ENCODE measurements at places on chromosomes 1 and 21.
A peak's percentile ranks its signal among the peaks of the same experiment; 100 is the strongest.

DNA sequence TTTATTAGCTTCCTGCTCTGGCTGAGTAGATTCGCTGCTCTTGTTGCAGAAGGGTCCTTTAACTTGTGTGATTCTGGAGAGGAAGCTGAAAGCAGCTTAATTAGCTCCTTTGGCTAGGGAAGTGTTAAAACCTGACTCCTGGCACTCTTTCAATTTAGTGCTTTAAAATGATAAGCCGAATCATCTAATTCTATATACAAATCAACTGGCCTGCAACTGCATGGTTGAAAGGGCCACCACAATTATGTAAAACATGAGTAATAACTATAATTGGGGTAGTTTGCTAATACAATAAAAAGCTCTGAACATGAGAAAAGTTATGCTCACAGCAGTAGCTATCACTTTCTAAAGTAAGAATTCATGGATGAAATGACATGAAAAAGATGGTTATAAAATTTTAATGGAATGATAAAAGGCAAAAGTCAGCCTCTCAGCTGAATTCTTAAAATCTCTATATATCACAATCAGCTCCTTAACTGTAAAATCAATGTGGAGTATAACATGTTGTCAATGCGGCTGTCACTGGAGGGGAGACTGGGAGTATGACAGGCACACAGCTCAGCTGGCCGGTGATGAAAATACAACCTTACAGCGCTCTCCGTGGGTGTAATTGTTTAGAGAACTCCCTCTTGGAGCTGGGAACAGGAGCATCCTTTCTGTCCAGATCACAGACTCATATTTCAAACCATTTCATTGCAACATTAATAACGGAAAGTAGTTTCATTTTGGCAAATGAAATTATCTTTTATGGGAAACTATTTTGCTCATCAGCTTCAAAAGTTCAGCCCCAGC lies 324.4 kb downstream of the KCTD3 start:
- DNase-seq = peak; percentile 73

GRCh38 chr1:30770150-30770549 lies 12.6 kb upstream of the LAPTM5 start:
- DNase-seq = no peak

DNA sequence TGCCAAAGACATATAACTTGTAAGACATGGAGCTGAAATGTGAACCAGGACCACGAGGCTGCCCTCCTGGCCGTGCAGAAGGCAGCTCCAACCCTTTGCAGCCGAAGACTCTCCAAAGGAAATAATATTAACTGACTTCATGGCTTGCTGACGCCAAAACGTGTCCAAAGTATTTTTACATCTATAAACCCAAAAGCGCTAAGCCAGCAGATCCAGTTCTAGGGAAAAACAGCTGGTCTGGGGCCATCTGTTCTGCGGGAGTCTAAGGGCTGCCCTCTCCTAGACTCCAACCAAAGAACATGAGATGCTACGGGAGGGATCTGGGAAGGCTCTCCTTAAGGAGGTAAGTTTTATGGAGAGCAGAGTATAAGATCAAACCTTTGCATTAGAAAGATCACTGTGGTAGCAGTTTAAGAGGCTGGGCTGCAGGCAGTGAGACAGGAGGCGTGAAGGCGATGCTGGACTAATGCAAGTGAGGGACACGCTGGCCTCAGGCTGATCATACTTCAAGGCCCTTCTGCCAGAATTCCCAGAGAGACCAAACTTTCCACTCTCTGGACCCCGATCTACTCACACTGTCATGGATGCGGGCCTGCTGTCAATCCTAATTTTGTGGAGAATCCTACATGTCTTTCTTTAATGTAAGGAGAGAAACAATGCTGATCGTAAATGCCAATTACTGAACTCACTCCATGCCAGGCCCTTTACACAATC lies 1.2 kb downstream of the TMEM53 start:
- DNase-seq = no peak

GRCh38 chr1:38860454-38860795 lies 853 bp upstream of the RRAGC start:
- DNase-seq = no peak

GRCh38 chr1:114134518-114134917 lies 19.2 kb downstream of the SYT6 start:
- DNase-seq = no peak

GRCh38 chr1:26225033-26225831 lies 8.8 kb upstream of the CEP85 start:
- DNase-seq = peak; percentile 93

DNA sequence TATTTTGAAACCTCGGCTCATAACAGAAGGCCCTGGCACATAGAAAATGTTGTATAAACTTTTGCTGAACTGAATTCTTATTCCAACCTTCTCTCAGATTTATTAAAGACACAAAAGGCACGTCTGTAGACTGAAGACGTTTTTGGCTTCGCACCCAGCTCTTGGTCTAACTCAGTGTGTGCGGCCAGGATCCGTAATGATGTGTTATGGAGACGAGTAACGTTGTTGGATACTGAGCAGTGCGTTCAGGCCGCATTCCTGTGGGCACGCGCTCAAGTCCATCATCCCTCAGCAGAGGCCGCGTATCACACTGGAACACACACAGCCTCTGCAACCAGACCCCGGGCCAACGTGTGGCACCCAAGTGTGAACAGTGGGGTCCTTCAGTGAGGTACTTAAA lies 154.8 kb upstream of the RAB4A start:
- no peak for DNase-seq

DNA sequence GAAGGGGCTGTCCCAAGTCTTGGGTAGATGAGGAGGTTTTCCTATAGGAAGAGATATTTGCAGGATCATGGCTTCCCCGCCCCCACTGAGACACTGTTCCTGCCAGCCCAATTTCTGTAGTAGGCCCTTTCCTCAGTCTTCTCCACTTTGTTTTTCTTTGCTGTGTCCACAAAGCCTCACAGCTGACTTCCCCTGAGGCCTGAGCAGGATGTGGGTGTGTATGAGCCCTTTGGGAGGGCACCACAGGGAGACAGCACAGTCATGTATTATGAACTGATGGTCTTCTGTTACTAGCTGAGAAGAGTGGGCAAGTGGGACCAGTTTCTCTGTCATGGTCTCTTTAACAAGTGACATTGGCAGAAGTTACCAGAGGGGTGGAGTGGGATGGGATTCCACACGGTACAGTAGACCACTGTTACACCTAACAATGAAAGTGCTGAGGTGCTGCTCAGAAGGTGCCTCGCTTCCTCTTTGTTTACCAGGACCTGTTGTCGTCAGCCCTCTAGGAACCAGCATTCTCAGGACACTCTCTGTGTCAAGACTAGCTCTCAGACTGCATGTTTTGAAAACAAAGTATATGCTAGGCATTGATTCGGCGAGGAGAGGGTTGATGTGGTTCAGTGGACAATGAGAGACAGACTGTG lies 253.8 kb upstream of the HOOK1 start:
- no peak for DNase-seq

- no peak for DNase-seq
Measured at GRCh38 chr1:204001166-204001901, 71.6 kb upstream of the SOX13 start.

GRCh38 chr21:38333301-38334272 lies 76.8 kb downstream of the KCNJ15 start:
- DNase-seq = no peak

DNA sequence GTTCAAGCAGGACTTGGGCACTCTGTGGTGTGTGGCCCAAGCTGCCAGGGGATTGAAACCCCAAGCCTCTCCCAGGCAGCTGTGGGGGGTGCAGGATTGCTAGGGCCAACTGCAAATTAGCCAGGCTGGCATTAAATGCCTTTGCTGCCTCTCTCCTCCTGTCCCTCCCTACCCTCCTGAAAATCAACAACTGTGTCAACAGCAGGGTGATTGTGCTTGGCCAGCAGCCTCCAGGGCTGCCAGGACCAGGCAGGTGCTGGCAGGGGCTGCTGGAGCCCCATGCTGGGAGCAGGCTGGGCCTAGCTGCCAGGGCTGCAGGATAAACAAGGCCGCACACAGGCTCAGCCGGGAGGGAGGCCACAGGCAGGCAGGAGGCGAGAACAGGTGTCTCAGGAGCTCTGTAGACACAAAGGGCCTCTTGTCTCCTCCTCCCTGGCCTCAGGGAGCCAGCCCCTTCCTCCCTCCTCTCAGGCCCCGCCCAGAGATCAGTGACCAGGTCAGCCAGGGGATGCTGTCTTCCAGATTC lies 11.4 kb downstream of the SOX13 start:
- DNase-seq = peak; percentile 100

GRCh38 chr1:159826441-159827101 lies at the start of gene SLAMF8:
TSS of gene SLAMF8 (plus strand) at chr1:159826873. CDS start at chr1:159826899, 26 bp downstream.
- no peak for DNase-seq

DNA sequence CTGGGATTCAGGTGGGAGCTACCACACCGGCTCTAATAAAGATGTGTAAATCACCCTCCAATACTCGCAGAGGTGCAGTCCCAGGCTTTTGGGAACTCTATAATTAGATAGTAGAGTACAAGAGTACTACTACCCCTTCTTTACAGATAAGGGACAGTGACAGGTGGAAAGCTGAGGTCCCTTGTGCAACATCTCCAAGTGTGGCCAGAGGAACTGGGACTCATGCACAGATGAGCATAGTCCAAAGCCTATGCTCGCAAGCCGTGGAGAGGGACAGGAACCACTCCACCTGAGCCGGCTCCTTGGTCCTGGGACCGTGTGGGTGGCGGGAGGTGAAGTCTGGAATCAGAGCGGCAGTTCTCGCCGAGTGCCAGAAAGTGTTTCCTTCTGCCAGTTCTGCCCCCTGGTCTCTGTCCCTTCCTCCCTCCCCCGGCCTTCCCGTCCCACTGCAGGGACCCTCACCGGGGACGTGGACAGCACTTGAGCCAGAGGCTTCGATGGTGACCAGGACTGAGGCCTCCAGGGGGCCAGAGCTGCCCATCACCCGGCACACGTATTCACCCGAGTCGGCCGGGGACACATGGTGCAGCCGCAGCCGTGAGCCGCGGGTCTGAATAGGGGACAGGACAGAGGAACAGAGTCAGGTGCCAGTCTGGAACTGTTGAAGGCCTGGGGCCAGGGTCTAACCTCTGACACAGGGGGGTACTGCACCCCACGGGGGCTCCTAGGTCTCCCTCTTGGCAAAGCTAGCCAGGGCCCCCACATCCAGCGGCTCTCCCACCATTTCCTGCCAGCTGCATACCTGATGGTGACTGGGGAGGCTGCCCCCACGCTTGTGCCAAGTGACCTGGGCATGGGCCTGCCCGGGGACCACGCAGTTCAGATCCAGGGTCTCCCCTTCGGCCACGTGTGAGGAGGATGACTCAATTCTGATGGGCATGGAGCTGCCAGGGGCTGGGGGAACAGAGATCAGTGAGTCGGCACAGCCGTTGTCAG lies 33.9 kb downstream of the LDLRAD2 start:
- DNase-seq = no peak

GRCh38 chr1:8879922-8880676 lies 1.6 kb upstream of the ENO1 start:
- DNase-seq = peak; percentile 74

DNA sequence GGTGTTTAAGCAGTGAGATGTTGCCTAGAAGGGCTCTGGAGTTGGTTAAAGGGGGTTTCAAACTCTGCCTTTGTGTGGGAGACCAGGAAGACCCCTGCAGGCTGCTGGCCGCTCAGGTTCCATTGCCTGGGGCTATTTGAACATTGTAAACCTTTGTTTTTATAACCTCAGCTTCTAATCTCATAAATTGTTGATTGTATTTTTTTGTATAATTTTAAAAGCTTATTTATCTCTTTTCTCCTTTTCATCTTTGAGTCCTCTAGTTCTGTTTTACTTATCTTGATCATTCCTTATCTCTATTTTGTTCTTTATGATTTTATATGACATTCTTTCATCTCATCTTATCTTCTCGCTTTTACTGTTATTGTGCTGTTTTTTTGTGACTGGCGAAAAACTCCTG lies 45.5 kb upstream of the SOX13 start:
- no peak for DNase-seq

GRCh38 chr1:40830419-40830943 lies 31.7 kb downstream of the CITED4 start:
- no peak for DNase-seq

- DNase-seq = no peak
Measured at GRCh38 chr21:38944903-38945302, 139.2 kb downstream of the ETS2 start.

DNA sequence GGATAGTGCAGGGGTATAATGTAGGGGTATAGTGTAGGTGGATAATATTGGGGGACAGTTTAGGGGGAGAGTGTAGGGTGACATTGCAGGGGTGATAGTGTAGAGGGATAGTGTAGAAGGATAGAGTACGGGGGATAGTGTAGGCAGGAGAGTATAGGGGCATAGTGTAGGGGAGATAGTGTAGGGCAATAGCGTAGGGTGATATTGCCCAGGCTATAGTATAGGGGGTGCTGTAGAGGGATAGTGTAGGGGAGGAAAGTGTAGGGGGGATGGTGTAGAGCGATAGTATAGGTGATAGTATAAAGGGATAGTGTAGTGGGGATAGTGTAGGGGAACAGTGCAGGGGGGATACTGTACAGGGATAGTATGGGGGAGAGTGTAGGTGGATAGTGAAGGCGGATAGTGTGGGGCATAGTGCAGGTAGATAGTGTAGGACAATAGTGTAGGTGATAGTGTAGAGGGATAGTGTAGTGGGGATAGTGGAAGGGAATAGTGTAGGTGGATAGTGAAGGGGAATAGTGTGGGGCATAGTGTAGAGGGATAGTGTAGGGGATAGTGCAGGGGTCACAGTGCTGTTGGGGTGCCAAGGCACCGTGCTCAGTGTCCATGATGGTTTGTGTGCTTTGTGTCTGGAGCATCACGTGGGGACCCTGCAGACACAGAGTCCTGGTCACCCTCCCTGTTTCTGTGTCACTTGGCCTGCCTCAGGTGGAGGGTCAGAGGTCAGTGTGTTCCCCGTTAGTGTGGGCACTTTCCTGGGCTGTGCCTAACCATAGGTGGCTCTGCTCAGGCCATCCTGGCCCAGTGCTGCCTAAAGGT lies 10.5 kb upstream of the ARF1 start:
- no peak for DNase-seq

- no peak for DNase-seq
Measured at GRCh38 chr1:161721738-161722343, 497 bp downstream of the FCRLB start.

- DNase-seq = no peak
Measured at GRCh38 chr1:233802611-233803010, 101.9 kb upstream of the SLC35F3 start.

DNA sequence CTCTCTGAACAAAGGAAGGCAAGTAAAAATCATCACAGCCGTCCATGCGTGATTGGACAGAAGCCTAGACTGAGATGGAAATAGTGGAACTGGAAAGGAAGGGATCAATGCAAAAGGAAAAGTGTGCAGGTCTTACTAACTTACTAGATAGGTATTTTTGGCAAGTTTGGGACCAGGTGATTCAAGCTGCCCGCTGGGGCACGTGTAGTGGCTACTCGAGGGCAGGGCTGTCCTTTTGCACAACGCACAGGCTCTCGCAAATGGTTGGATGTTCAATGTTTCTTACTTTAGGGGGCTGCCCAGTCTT lies 566 bp upstream of the ALG6 start:
- no peak for DNase-seq

Measured in DMS53 (cell line).